ENCODE measurements at places on chromosomes 2 and 18.

DNA sequence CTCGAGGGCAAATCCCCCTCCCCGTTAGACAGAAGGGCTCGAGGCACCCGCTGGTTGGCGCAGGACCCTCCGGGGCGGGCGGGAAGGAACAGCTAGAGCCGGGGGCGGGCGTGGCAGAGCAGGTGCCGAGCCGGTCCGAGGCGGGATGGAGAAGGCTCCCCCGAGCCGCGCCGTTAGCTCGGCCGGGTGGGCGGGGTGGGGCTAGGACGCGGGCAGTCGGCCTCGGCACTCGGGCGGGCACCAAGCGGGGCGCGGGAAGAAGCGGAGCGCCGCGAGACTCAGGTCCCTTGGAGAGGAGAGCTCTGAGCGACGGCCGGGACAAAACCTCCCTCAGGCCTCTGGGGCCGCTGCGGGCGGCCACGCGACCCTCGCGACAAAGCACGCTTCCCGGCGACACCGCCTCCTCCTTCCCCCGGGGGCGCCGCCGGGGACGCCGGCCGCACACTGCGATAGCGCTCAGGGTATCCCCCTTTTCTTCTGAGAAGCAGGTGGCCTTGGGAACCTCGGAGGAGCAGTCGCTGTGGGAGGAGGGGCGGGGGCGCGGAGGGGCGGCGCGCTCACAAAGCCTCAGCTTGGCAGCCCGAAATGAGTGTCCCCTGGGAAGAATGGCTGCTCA is 721 bp downstream of the FHOD3 start:
- DNase-seq: no peak

GRCh38 chr2:165567273-165567672 is 97.8 kb downstream of the CSRNP3 start:
- DNase-seq: no peak

DNA sequence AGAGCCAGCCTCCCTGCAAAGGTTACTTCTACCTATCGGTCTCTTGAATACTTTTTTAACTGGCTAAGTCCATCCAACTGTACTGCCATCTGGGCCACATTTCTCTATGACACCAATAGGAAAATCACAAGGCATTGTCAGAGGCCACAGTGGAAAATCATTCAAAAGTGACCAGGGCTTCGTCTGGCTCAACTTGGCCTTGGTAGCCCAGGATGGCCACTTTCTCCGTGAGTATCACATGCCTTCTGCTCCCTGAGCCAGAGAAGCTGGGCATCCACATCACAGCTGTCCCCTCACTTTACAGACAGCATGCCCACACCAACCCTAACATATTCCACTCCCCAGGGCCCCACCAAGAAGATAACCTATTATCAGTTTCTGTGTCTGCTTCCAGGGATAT is 5.8 kb downstream of the CIB4 start:
- DNase-seq: no peak

GRCh38 chr2:64624862-64625261 is 28.9 kb downstream of the SERTAD2 start:
- DNase-seq: no peak

DNA sequence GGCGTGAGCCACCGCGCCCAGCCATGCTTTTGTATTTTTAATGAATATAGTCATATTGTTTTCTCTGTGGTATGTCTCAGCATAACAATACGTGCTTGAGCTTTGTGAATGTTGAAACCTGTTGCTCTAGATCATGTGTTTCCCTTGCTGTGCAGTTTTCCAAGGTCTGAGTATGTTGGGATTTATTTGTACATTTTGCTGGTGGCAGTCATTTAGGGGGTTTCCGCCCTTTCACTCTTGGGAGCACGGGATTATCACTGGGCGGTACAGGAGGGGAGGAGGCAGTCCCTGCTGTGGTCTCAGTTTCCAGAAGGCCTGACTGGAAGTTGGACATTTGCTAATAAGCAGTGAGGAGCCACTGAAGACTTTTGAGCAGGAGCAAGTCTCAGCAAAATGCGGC is 24.9 kb upstream of the CATIP start:
- DNase-seq: no peak

Data from stimulated activated CD8-positive, alpha-beta memory T cell treated with anti-CD3 and anti-CD28 coated beads, Interleukin-2, amount 100 ng/mL, for 48 hours (primary cell).